ENCODE measurements at places on chromosomes 11 and 22. TPM values are rescaled to one million over a fixed set of nuclear protein-coding genes. Genes with fewer than 3 reads are reported as not detected.

The CBL gene
- 41.3 TPM for total RNA-seq

The RASD2 gene
- total RNA-seq: not detected

The OR2D2 gene
- not detected for total RNA-seq

The NARS2 gene
- total RNA-seq: 12.6 TPM

The IGLL1 gene
- total RNA-seq: not detected

The SLCO2B1 gene
- 0.08 TPM for total RNA-seq

The OR8B12 gene
- not detected for total RNA-seq

The CD3E gene
- 632 TPM for total RNA-seq

The C11orf91 gene
- total RNA-seq: not detected

The UBQLN3 gene
- not detected for total RNA-seq

The MMP1 gene
- not detected for total RNA-seq

The SLC6A5 gene
- not detected for total RNA-seq

The PRG3 gene
- not detected for total RNA-seq

The TPBGL gene
- total RNA-seq: 0.25 TPM

The KCNK7 gene
- total RNA-seq: 1.0 TPM

Data from activated naive CD4-positive, alpha-beta T cell treated with anti-CD3 and anti-CD28 coated beads, Interleukin-2, amount 10 ng/mL, durations not matched to agents 5 hours and 36 hours (primary cell).